Fibroblast of skin of right biceps (primary cell): ENCODE measurements at places on chromosomes 13 and 19.

GRCh38 chr13:92972751-92973150 lies 253.9 kb upstream of the GPC6 start:
- no peak for DNase-seq

DNA sequence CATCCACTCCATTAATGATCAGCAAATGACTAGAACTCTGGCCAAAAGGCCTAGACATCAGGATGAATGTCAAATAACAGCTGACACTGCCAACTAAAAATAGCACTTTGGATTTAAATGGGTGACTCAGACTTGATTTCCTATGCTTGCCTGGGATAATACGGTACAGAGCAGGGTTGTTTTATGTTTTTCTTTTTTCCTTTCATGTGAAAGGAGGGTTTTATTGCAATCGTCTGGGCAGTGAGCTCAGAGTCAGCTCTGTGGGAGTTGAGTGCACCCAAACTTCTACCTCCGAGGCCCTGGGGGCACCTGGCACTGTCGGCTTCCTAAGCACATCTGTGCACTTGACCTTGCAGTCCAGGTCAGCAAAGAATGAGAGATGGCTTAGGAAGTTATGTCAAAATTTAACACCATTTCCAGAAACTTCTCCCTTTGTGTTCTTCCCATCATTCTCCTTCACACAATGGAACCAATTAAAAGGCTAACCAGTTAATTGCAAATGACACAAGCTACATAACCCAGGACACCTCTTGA lies 134.1 kb downstream of the LACC1 start:
- DNase-seq, result peak; percentile 70

DNA sequence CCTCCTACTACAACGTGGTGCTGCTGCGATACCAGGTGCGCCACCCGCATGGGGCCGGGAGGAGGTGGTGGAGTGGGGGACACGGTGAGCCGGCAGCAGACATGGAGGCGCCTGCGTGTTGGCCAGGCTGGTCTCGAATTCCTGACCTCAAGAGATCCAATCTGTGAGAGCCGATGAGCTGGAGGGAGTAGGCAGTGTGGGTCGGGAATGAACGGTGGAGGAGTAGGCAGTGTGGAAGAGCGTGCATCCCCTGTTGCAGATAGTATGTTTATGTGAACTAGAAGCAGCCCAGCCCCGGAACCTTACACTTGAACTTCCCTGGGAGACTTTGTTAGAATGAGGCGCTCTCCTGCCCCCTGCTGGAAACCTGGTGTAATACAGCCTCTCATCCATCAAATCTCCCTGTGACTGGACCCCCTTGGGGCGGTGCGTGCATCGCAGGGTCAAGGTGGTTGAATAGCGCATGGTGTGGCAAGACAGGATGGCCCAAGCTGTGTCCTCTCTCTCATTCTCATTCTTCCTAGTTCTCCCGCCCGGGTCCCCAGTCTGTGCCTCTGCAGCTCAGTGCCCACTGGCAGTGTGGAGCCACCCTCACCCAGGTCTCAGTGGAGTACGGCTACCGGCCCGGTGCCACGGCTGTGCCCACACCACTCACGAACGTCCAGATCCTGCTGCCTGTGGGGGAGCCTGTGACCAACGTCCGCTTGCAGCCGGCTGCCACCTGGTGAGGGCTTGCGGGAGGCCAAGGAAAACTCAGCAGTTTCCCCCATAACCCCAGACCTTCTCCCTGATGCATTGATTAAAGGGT lies 10.5 kb upstream of the B3GNT3 start:
- DNase-seq, result peak; percentile 59

DNA sequence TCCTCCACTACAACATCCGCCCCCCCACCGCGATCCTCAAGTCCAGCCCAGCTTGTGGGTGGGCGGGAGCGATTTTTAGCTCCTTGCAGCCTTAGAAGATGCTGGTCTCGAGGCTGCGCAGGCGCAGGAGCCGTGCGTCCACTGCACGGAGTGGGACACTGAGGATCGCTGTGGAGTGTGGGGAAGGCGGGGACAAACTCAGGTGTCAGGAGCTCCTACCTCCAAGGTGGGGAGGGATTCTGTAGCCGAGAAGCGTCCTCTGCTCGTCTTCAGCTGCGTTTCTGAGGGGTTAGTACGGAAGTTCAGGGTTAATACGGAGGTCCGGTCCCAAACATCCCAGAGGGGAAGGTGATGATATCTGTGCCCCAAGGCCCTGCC lies at the start of gene RTBDN:
Gene RTBDN, minus strand, starts transcription at position 14 of the 378 bp plus-strand sequence. CDS start 4,600 bp downstream, outside the sequence.
- no peak for DNase-seq

- DNase-seq, result peak; percentile 44
These were observed 2.5 kb downstream of the LYL1 start for GRCh38 chr19:13100031-13100588.

- DNase-seq, result no peak
These were observed 1256.6 kb upstream of the ATXN8OS start for GRCh38 chr13:68851026-68851425.

DNA sequence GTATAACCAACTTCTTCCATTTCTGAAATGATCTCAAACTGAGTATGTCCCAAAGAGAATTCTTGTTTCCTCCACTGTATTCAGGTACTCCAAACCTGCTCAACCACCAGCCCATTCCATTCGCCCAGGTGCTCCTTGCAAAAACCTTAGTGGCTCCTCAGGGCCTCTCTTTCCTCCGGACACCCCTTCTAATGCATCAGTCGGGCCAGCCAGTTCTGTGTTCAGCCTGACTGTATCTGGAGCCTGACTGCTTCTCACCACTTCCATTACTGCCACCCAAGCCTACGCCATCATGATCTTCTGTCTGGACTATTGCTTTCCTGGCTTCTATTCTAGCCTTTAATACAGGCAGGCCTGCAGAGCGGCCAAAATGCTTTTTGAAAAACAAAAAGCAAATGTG lies 1.5 kb downstream of the PHF11 start:
- DNase-seq, result no peak

DNA sequence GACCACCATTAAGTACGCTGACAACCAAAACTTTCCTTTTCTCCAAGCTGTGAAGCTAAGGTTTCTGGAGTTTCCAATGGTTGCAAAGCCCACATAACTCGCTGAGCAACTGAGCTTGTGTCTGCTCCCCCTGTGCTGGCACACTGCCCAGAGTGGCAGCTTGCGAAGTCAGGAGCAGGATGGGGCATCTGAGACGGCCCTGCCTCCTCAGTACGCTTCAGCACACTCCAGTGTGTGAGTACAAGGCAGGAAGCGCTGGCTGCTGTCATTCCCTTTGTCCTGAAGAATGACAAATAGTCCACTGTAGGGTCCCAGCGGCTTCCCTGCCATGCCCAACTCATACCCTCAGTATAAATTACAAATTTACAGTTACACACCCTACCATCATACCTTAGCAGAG lies 51.5 kb downstream of the SKA3 start:
- peak; percentile 75 for DNase-seq

DNA sequence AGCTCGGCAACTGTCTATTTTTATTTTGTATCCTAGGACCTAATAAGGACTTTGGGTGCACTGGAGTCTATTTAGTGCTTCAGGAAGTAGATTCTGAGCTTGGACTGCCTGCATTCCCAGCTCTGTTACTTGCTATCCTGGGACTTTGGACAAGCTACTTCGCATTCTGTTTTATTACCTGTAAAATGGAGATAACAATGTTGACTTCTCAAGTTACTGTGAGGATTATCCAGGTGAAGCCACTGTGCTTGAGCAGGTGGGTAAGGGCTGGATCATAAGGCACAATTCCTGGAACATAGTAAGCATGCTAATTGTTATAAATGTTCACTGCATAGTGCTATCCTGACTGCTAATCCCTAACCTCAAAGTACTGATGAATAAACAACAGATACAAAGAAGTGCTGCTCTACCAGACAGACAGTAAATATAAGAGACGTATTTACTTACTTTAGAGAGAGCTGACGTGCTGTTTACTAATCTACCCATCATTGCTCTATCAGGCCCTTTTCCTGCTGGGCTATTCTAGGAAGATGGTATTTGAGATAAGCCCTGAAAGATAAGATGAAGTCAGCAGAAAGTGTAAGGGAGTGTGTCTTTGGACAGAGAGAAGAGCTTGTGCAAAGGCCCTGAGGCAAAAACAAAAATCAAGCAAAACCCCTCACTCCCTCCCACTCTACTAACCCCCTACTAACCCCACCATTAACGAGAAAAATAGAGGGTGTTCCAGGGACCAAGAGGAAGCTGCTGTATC lies 50.8 kb upstream of the FLT1 start:
- no peak for DNase-seq

- DNase-seq, result no peak
These were observed 90.0 kb downstream of the WDFY2 start for GRCh38 chr13:51674276-51674675.

GRCh38 chr13:27853861-27854260 lies 61.6 kb downstream of the GSX1 start:
- no peak for DNase-seq

- DNase-seq, result no peak
These were observed 15.2 kb upstream of the PABPC3 start for GRCh38 chr13:25080773-25081172.
